ENCODE measurements at places on chromosomes 16 and 17.

- no peak for DNase-seq
These were observed 130.6 kb downstream of the MGAT5B start for GRCh38 chr17:76998839-76999238.

GRCh38 chr16:58727796-58728568, 6.1 kb downstream of the GOT2 start:
- DNase-seq = no peak

- DNase-seq = no peak
These were observed 11.0 kb upstream of the TACO1 start for GRCh38 chr17:63589646-63590045.

DNA sequence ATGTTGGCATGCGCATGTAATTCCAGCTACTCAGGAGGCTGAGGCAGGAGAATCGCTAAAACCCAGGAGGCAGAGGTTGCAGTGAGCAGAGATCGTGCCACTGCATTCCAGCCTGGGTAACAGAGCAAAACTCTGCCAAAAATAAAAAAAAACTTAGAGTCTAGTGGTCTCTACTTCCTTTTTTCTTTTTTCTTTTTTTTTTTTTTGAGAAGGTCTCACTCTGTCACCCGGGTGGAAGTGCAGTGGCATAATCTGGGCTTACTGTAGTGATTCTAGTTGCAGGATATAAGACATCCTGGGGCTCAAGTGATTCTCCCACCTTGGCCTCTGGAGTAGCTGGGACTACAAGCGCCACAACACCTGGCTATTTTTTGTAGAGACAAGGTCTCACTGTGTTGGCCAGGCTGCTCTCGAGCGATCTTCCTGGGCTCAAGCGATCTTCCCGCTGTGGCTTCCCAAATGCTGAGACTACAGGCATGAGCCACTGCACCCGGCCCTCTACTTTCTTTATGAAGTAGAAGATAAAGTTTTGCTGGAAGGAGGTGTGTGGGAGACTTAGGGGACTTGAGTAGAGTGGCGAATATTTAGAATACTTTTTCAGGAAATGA, 47.9 kb upstream of the TAOK1 start:
- no peak for DNase-seq

GRCh38 chr17:7873051-7873450, 15.2 kb downstream of the CYB5D1 start:
- DNase-seq = no peak

DNA sequence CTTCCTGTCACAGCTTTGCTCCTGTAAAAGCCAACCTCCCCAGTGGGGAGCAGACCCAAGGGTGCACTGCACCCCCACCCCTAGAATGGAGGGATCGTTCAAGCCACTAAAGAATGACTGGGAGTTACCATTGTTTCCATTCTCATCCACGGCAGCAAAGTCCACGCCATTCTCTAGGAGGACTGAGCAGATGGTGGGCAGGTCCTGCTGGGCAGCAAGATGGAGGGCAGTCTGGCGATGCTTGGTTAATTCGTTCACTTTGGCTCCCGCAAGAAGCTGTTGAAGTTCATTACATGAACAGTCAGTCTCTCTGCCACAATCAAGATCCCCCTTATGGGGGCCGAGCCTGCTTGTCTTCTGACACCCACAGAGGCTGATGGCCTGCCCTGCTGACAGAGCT, 30.8 kb downstream of the CYB5D2 start:
- DNase-seq = no peak

DNA sequence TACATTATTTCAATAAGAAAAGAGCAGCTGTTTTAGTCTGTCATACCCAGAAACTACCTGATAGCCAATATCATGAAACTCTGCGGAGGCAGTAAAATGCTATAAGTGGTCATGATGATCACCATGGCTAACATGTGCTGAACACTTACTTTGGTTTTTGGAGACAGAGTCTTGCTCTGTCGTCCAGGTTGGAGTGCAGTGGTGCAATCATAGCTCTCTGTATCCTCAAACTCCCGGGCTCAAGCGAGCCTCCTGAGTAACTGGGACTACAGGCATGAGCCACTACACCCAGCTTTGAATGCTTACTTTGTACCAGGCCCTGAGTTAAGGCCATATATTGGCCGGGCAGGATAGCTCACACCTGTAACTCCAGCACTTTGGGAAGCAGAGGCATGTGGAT, 101.2 kb upstream of the DHX40 start:
- no peak for DNase-seq

- no peak for DNase-seq
These were observed 56.6 kb downstream of the USP32 start for GRCh38 chr17:60335289-60335688.

All from central memory CD4-positive, alpha-beta T cell (primary cell).